ENCODE measurements at places on chromosomes 2 and 18.

DNA sequence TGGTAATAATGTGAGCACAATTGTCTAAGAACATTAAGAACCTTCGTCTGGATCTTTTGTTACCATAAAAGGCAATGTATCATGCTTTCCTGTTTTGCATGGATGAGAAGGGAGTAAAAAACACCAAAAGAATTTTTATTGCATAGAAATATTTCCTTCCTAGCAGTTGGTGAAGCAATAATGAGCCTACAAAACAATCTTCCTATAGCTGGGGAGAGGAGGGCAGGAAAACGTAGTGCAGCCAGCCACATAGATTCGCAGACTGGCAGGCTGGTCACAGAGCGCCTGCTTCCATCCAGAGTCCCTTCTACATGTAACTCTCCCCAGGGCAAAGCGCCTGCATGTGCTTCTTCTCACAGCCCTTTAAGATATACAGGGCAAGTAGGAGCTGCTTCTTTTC lies 190.4 kb downstream of the BABAM2 start:
- DNase-seq = no peak

DNA sequence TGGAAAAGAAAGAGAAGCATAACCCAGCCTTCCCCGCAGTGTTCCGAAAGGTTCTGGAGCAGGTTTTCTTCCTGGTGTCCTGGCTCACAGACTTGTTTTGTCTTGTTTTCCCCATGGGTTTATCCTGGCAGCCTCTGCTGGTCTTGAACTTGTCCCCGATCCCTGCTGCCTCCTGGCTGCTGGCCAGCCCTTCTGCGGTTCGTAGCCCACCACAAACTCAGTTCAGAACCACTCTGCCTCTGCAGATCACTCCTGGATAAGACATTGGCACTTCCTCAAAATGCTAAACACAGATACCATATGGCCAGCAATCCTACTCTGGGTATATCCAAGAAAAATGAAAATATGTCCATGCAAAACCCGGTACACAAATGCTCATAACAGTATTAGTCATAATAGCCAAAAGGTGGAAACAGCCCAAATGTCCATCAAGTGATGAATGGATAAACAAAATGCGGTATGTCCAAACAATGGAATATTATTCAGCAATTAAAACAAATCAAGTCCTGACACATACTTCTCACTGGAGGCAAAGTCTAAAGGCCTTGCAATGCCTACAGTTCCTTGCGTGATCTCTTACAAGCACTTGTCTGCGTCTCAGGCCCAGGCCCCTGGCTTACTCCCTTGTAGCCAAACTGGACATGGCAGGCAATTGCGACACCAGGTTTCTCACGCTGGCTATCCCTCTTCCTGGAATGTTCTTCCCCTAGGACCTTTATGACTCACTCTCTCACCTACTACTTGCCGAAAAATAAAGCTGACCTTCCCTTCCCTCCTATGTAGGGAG lies 28.0 kb upstream of the ARHGEF4 start:
- no peak for DNase-seq

DNA sequence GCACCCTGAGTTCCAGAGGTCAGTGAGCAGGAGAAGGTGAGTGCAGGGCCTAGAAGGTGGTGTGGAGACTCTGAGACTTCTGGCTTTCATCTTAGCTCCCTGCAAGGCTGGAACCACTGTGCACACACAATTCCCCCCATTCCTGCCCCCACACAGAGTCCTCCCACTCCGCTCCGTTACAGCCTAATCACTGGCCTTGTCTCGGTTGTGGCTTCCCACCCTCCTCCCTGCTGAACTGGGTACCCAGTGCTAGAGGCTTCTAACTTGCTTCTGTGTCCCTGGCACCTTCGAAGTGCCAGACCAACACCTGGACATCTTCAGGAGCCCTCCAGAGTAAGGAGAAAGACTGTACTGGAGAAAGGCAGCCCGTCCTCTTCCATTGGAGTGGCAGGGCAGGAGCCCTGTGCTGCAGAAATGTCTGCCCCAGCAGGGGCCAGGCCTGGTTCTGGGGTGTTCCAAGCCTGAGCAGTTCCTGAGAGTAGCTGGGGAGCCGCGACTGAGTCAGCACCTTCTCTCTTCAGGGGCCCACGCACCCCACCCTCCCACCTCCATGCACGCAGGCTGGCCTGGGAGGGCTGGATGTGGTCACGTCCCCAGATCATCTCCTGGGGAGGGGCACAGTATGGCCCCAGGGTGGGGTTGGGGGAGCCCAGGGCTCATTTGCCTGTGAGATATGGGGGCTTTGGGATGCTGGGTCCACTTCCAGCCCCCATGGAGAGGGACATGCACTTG lies 23.4 kb downstream of the CROCC2 start:
- DNase-seq = no peak

DNA sequence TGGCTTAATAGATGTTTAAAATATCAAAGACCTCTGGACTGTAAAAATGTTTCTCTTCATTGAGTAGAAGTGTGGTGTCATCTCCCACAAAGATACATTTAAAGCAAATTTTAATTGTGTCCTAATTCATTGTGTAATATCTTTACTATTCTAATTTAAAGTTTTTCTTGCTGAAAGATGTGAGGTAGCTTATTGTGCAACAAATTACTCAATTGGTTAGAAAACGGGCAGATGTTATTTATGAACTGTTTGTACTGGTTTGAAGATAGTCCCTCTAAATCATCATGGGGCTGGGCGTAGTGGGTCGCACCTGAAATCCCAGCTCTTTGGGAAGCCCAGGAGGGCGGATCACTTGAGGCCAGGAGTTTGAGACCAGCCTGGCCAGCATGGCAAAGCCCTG lies 65.3 kb downstream of the CYBRD1 start:
- DNase-seq = no peak

DNA sequence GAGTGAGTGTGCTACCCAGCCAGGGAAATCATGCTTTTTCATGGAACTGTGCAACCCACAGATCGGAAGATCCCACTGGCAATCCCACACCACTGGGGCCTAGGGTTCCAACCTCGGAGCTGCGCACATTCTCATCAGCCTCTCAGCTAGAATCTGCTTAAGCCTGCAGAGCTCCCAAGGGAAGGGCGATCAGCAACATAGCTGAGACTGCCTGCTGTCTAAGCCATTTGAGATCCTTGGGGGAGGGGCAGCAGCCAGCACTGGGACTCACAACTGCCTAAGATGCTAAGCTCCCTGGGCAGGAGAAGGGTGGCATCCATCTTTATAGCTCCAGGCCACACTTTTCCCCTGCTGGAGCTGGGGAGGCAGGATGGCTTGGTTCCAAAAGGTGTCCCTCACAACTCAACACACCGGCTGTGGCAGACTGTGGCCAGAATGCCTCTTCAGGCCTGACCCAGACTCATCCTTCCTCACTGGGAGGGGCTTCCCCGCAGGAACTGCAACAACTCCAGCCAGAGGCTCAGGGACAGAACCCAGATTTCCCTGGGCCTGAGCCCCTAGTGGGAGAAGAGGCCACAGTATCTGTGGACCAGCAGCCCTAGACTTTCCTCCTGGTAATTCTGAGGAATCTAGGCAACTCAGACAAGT lies 1133.3 kb upstream of the PIK3C3 start:
- DNase-seq = no peak

GRCh38 chr18:6683112-6683876 lies 46.2 kb upstream of the ARHGAP28 start:
- DNase-seq = no peak

Data from stimulated activated CD4-positive, alpha-beta T cell treated with anti-CD3 and anti-CD28 coated beads, Interleukin-12 subunit alpha, Interleukin-12 subunit beta, amount 100 ng/mL, for 4 hours (primary cell).